Activated CD8-positive, alpha-beta memory T cell treated with anti-CD3 and anti-CD28 coated beads, Interleukin-2, amount 10 ng/mL, durations not matched to agents 7 days and 5 days (primary cell): ENCODE measurements at places on chromosomes 7 and 10. TPM values are rescaled to one million over a fixed set of nuclear protein-coding genes. Genes with fewer than 3 reads are reported as not detected.

Gene HOXA2
- total RNA-seq: not detected

DNA sequence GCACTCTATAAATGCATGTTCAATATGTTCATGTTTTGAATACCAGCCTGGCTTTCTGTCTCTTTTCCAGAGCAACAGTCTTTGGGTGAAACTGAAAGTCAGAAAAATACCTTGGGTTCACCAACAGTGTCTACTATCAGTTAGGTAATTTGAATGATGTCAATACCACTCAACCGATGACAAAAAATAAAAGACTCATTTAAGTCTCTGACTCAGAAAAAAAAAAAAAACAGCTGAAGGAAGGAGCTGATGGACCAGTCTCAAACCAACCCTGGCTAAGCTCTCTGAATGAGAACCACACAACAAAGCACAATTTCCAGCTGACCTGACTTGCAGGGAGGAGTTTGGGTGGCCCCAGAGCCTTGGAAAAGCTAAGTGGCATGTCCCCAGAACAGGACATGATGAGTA is 42.5 kb downstream of the ABLIM1 start:
- peak; percentile 50 for DNase-seq
- H3K27me3 ChIP-seq: no peaks in the 10 kb centered on the region
- peaks cover 33% of the 10 kb centered on the region for H3K4me1 ChIP-seq
- peaks cover 4% of the 10 kb centered on the region for H3K36me3 ChIP-seq
- peak overlapping the region; percentile 80 for H3K27ac ChIP-seq
- no peak overlapping the region for H3K4me3 ChIP-seq

GRCh38 chr7:134703782-134704181 is 57.1 kb downstream of the BPGM start:
- H3K27ac ChIP-seq: no peak overlapping the region
- H3K4me3 ChIP-seq: no peak overlapping the region
- no peaks in the 10 kb centered on the region for H3K4me1 ChIP-seq
- no peaks in the 10 kb centered on the region for H3K36me3 ChIP-seq
- H3K27me3 ChIP-seq: peaks cover 10% of the 10 kb centered on the region

DNA sequence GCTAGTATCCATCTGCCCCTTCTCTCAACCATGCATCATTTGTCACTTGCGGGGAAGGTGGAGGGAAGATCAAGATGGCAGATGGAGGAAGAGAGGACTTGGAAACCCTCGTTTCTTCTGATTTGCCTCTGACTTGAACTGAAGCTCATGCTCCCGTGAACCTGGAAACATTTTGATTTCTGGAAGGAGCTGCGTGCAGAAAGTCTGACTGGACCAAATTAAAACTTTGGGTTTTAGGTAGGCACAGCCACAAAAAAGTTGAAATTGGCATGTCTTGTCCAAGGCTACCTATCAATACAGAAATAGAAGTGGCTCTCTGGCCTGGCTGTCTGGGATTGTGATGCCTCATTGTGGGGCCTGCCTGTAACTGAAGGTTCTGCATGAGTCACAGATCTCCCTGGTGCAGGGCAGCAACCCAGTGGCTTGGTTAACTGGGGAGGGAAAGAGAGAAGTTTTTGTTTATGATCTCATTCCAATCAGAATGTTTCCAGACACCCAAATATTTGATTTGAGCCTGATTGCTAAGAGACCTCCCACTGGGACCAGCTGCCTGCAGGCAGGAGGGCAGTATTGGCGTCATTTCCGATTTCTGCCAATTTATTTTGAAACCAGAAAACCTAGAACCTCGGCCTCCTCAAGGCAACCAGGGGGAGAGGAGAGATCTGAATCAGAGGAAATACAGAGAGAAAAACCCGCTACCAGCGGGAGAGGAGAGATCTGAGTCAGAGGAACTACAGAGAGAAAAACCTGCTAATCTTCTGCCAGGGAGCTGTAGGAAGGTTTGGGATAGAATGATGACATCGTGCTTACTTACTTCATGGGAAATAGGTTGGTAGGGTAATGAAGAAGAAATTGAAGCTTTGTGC is 363.6 kb downstream of the ANKRD30A start:
- no peaks in the 10 kb centered on the region for H3K4me1 ChIP-seq
- H3K27ac ChIP-seq: no peak overlapping the region
- H3K36me3 ChIP-seq: no peaks in the 10 kb centered on the region
- DNase-seq: no peak

DNA sequence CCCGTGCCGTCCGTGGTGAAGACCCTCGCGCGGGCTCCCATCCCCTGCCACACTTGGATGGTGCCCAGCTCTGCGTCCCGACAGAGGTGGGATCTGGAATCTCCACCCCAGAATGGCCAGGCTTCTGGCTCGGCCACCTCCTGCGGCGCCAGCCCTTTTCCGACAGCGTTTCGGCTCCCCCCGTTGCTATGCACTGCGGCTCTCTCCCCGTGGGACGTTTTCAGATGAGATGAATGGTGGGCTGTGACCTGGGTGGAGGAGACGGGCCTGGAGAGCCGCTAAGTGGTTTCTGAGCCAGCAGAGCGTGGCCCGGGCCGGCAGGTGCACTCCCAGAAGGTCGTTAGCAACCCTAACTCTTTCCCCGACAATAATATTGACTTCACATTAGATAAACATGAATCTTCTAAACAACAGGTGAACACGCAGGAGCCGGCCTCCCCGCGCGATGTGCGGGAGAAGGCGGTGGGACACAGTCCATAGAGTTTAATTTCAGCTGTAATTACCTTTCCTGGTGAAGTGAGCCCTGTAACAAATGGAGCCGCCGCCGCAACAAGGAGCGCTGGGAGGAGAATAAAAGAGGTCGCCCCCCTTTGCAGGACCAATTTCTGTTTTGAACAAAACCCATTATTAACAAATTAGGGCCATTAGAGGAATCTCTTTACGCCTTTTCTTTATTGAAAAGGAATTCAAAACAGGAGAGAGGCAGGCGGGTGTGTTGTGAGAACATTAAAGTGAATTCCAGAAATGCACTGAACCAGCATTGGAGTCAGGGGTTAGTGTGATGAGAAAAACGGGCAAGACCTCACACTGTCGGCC is 294.3 kb upstream of the PFKP start:
- H3K27me3 ChIP-seq: no peaks in the 10 kb centered on the region
- no peak overlapping the region for H3K4me3 ChIP-seq
- no peak overlapping the region for H3K27ac ChIP-seq
- no peaks in the 10 kb centered on the region for H3K36me3 ChIP-seq
- no peak for DNase-seq
- no peaks in the 10 kb centered on the region for H3K4me1 ChIP-seq

DNA sequence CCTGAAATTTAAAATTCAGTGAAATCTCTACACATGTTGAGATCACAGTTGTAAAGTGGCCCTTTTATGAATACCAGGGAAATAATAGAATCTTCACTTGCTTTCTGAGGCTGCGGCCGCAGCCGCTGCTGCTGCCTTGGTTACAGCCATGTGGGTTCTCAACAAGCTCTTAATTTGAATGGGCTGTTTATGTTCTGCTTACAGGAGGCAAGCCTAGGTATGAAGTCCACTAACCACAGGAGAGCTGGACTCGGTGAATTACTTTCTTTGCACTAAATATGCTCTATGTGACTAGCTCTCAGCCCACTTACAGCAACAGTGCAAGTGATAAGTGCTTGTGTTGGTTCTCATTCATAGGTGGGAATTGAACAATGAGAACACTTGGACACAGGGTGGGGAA is 410.8 kb downstream of the SFMBT2 start:
- peaks cover 30% of the 10 kb centered on the region for H3K4me1 ChIP-seq
- peak overlapping the region; percentile 74 for H3K27ac ChIP-seq
- peak; percentile 57 for DNase-seq
- no peaks in the 10 kb centered on the region for H3K36me3 ChIP-seq
- H3K4me3 ChIP-seq: peak overlapping the region; percentile 14

DNA sequence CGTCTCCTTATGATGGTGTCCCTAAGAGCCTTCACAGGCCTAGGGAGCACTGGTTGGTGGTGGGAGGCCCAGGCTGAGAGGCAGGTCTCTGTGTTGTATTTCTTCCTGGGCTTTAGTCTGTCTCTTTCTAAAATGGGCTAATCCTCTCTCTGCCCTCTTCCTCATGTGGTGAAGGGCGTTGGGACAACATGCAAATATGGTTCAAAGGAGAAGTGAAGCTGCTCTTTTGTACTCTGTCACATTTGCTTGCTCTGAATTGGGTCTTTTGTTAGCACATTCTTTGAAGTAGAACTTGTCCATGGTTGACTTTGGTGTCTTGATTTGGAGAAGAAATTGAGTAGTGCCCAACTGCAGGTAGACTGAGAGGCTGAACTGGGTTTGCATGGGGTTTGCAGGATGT is 814 bp downstream of the HK1 start:
- no peaks in the 10 kb centered on the region for H3K4me1 ChIP-seq
- peaks cover 5% of the 10 kb centered on the region for H3K27me3 ChIP-seq
- H3K36me3 ChIP-seq: no peaks in the 10 kb centered on the region
- H3K4me3 ChIP-seq: no peak overlapping the region
- no peak for DNase-seq
- H3K27ac ChIP-seq: no peak overlapping the region

Gene ADARB2
- not detected for total RNA-seq

Gene PANK1
- 6.2 TPM for total RNA-seq

GRCh38 chr7:1466524-1467271 is 7.4 kb upstream of the MICALL2 start:
- H3K4me1 ChIP-seq: peaks cover 2% of the 10 kb centered on the region
- no peak for DNase-seq
- H3K27ac ChIP-seq: no peak overlapping the region
- H3K4me3 ChIP-seq: no peak overlapping the region
- no peaks in the 10 kb centered on the region for H3K36me3 ChIP-seq

DNA sequence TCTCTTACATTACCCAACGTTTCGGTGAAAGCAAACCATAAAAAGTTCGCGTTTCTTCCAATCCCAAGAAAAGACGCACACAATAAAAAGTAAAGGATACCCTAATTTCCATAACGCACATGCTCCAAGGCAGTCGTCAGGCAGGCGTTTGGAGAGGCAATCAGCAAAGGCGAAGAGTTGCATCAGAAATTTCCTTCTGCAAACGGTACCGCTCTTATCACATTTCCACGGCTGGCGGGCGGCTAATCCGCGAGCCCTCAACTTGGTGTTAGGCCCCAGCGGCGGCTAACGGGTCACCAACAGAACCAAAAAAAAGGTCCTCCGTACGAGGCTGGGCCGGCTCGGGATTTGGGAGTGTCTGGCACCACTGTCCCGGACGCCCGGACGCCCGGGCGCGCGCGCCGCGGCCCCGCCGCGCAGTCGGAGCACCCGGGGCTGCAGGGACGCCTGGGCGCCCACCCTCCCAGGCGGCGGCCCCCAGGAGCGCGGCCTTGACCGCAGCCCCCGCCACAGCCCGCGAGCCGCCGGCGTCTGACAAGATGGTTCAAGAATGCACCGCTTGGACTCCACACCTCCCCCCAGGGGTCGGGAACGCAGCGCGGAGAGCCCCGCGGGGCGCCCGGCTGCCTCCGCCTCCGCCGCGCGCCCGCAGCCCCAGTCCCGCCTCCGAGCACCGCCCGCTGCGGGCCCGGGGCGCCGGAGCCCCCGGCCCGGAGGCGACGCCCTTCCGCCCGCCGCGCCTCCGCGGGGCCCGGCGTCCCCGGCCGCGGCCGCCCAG is 9.8 kb upstream of the GRB10 start:
- H3K4me1 ChIP-seq: peaks cover 4% of the 10 kb centered on the region
- peak overlapping the region; percentile 55 for H3K4me3 ChIP-seq
- H3K36me3 ChIP-seq: no peaks in the 10 kb centered on the region
- no peak for DNase-seq
- H3K27ac ChIP-seq: no peak overlapping the region
